ENCODE measurements at places on chromosomes 5 and 9.
A peak's percentile ranks its signal among the peaks of the same experiment; 100 is the strongest.

GRCh38 chr5:54670281-54670680, 152.7 kb downstream of the SNX18 start:
- no peak for DNase-seq

- no peak for DNase-seq
These were observed 13.2 kb downstream of the REEP5 start for GRCh38 chr5:112908854-112909253.

GRCh38 chr9:86096386-86096785, 3.0 kb downstream of the GOLM1 start:
- DNase-seq = no peak

DNA sequence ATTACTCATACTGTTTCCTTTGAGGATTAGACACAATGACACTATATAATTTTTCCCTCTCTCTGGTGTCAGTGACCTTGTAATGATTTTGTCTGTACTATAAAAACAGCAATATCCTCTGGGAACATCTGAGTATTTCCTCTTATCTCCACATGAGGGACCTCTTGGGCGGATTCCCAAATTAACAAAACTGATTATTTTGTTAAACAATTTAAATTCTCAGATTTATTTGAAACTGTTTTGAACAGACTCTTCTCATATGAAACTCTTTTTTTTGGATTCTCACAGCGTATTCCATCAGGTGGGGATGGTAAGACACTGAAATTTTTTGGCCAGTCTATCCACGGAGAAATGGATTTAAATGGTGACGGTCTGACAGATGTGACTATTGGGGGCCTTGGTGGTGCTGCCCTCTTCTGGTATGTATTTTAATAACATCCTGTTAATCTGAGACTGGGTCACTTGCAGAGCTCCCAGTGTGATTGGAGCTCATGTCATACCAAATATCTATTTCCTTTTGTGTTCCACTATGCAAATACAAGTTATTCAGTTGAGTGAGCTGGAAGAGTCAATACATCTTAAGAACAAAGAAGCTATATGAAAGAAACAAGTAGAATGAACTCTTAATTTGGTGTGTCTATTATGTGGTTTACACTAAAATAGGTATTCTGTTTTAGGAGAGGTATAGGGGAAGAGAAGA, 73.8 kb upstream of the ITGA2 start:
- peak; percentile 41 for DNase-seq

DNA sequence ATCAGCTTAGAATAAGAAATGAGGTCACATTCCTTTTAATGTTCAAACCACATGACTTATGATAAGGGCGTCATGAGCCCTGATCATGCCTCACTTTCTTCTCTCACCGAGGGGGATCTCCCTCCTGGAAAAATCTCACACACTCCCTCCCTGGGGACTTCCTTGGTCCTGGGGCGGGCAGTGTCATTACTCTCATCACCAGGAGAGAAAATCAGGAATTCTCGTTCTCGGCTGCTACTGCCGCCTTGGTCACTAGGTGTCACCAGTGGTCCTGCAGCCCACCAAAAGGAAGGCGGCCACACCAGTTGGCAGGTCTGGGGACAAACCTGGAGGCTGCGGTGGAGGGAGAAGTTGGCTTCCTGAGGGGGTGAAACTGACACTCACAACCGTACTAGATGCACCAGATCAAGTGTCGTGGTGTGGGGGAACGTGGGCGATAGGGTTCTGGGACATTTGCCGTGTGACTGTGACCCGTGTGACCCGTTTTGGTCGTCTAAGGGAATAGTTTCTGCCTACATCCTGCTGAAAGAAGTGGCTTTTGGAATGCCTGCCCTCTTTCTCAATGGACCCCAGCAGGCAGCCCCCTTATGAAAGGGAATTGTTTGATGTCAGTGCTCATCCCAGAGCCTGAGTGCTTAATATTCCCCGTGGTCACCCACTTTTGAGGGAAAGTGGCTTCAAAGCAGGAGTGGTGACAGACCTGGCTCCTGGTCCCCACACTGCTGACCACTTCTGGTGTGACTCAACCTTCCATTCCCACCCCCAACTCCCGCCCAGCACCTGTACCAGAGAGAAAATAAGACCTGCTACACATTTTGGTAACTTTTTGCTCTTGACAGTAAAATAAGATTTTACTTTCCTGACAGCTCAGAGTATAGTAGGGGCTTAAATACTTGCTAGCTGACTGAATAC, 63.2 kb downstream of the ACER2 start:
- DNase-seq = peak; percentile 74

DNA sequence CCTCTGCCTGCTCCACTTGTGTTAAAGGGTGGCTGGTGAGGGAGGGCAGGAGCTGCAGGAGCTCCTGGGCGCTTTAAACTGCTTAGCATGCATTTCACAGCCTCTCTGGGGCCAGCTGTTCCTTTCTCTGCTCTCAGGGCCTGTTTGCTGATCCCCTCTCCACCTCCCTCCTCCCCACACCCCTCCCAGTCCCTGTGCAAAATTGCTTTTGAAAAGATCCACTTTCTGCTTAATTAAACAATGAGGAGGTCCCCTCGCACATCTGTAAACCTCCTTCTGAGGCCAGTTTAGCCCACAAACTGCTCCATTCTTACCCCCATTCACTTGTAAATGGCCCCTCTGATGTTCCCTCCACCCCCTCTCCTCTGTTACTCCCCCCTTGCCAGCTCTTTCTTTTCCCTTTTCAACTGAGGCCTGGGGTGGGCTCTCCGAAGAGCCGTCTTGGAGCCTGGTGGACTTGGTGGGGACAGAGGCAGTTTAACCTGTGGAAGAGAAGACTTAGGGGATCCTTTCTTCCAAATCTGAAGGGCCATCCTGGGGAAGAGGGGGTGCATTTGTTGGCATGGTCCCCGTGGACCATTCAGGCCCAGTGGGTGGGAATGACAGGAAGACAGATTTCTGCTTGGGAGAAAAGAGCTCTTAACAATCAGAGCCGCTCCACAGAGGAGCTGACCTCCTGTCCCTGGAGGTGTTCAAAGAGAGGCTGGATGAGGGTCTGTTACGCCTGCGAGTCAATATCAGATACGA, 12.0 kb downstream of the URM1 start:
- no peak for DNase-seq

GRCh38 chr5:41863871-41864486, 6.2 kb downstream of the OXCT1 start:
- DNase-seq = no peak
